ENCODE measurements at places on chromosomes 5 and 9. TPM values are rescaled to one million over a fixed set of nuclear protein-coding genes. Genes with fewer than 3 reads are reported as not detected.

GRCh38 chr5:148290271-148291195 lies 21.7 kb upstream of the SPINK7 start:
- DNase-seq = peak; percentile 4

DNA sequence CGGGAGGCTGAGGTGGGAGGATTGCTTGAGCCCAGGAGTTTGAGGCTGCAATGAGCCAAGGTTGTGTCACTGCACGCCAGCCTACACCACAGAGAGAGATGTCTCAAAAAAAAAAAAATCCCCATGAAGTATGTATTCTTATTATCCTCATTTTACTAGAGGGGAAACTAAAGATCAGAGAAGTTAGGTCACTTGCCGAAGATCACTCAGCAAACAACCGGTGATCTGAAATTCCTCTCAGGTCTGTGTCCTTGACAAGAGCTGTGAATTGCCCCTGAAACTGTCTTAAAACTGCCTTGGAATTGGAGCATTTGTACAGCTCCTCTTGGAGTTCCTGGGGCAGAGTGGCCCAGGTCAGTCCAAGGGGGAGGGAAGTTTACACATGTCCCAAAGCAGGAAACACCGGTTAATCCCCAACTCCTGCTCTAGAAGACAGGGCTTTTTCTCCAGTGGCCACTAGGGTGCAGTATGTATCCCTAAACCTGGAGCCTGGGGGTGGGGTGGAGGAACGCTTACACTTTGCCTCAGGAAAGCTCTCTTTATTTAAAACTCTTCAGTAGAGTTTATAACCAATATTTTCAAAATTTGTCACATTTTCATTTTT lies 27.6 kb downstream of the AQP7 start:
- peak; percentile 90 for DNase-seq

CER1 gene
- total RNA-seq = not detected

CNTFR gene
- 6.2 TPM for total RNA-seq

Data from tongue (tissue), 3 donors.